ENCODE measurements at places on chromosomes 13 and 19.

- no peak for DNase-seq
Measured at GRCh38 chr13:87820241-87820640, 149.1 kb downstream of the SLITRK5 start.

- no peak for DNase-seq
Measured at GRCh38 chr13:20306039-20306438, 73.9 kb upstream of the GJB6 start.

GRCh38 chr13:108855737-108856387, 226.5 kb downstream of the MYO16 start:
- DNase-seq = no peak

DNA sequence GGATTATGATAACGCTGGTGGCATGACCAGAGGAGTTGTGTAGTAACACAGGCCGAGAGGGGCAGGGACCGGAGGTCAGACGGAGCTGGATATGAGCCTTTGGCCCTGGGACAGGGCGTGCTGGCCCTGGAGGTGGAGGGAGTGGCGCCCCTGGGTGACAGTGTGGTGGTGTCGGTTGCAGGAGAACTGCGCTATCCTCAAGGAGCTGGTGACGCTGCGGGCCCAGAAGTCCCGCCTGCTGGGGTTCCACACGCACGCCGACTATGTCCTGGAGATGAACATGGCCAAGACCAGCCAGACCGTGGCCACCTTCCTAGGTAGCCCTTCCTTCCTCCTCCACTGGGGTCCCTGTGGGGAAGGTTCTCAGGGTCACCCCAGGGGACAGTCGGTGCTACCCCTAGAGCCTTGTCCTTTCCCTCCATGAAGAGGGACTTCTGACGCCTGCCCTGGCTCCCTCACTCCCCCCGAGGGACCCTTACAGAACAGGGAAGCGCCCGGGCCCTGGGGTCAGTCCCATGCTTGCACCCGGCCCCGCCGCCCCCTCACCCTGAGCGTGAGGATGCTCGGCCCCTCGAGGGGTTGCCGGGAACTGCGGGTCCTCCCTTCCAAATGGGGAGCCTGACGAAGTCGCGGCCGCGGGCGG, 12.8 kb upstream of the ZNF554 start:
- DNase-seq = no peak

DNA sequence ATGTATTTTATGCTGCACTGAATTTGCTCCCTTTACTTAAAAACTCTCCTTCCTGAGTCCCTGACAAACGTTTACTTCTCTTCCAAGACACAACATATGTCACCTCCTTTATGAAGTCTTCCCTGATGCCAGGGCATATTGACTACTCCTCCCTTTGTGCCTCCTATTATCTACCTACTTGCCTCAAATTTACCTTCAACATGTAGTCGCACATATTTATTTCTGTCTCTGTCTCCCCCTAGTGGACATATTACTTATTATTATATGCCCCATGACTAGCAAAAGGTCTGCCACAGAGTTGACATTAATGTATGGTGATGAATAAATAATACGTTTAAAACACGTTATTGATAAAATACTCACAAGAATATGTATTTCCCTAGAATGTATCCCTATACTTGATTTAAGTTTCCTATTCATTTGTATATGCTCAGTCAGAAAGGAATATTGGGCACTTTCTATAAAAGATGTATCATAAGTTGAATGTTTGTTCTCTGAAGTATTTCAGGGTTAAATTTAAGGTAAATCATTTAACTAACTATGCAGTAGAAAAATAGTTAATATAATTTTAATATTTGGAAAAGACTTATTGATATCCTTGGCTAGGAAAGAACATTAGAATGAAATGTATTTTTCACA, 250.3 kb upstream of the ATXN8OS start:
- peak; percentile 8 for DNase-seq

- DNase-seq = no peak
Measured at GRCh38 chr13:73421310-73421912, 362.6 kb downstream of the KLF5 start.

DNA sequence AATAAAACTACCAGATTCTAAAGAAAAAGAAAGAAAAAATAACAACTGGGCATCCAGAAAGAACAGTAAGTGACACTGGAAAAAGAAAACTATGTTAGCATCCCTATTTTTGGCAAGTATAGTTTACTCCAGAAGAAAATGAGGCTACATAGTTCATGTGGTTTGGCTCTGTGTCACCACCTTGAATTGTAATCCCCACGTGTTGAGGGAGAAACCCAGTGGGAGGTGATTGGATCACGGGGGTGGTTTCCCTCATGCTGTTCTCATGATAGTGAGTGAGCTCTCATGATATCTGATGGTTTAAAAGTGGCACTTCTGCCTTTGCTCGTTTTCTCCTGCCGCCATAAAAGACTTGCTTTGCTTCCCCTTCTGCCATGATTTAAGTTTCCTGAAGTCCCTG, 76.9 kb downstream of the ITGBL1 start:
- DNase-seq = no peak

Data from GM06990 (cell line).